ENCODE measurements at places on chromosomes 4 and X.

- DNase-seq: no peak
These were observed 68.8 kb upstream of the STX18 start for GRCh38 chr4:4610672-4611071.

DNA sequence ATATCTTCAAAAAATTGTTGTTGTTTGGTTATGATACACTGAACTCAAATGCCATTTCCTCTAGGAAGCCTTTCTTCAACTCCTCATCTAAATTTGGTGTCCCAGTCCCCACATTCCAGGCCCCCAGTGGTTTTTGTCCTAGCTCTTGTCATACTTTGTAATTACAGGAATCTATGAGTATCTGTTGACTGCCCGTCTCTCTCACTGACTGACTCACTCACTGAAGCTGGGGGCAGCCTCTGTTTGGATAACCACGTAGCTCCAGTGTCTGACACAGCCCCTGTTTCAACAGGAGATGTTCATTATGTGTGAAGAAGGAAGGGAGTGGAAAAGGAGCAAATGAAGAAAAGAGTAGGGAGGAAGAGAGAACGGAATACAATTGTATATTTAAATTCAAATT, 284.1 kb upstream of the TENM3 start:
- no peak for DNase-seq

- DNase-seq: no peak
These were observed 54.7 kb downstream of the SMARCAD1 start for GRCh38 chr4:94262163-94263016.

DNA sequence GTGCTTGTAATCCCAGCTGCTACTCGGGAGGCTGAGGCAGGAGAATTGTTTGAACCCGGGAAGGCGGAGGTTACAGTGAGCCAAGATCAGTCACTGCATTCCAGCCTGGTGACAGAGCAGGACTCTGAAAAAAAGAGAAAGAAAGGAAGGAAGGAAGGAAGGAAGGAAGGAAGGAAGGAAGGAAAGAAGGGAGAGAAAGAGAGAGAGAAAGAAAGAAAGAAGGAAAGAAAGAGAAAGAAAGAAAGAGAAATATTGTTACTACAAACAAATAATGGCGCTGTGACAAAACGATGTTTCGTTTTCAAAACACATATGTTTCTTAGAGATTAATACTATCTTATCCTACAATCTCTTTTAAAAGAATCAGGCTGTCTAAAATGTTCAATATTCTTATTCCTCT, 42.1 kb upstream of the CCDC160 start:
- DNase-seq: no peak

DNA sequence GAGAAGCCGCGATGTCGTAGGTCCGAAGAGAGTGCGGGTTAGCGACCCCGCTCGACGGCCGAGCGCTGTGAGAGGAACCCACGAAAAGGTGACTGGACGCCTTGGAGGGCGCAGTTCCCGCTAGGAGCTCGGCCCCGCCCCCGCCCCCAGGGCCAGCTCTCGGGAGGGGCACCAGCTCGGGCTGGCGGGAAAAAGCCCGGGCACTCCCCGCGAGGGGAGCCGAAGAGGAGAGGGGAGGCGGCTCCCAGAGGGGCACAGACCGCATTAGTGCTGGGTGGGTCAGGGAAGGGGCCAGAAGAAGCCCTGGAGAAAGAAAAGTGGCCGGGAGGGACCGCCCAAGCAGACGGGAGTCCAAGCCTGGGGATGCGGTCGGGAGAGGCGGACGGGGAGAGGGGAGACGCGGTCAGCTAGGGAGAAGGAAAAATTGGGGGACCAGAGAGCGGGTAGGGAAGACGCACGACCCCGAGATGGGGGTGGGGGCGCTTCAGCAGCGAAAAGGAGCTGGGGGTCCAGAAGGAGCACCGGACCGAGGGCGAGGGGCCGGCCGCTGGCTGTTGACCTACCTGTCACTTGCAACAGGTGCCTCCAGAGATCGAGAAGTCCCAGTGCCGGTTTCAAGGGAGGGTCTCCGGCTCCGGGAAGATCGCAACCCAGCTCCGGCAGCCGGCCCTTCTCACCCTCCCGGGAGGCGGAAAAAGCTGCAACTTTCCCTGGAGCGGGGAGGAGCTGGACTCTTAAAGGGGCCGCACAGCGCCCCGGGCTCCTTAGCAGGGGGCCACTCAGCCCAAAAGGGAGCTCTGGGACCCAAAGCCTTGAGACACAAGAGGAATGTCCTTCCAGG, at the start of gene SYTL4:
Gene SYTL4 (minus strand): TSS at position 681 of the 841 bp plus-strand sequence. CDS start 30,084 bp downstream, outside the sequence.
- peak; percentile 26 for DNase-seq

- DNase-seq: no peak
These were observed 13.9 kb downstream of the TCEANC start for GRCh38 chrX:13666836-13667235.

DNA sequence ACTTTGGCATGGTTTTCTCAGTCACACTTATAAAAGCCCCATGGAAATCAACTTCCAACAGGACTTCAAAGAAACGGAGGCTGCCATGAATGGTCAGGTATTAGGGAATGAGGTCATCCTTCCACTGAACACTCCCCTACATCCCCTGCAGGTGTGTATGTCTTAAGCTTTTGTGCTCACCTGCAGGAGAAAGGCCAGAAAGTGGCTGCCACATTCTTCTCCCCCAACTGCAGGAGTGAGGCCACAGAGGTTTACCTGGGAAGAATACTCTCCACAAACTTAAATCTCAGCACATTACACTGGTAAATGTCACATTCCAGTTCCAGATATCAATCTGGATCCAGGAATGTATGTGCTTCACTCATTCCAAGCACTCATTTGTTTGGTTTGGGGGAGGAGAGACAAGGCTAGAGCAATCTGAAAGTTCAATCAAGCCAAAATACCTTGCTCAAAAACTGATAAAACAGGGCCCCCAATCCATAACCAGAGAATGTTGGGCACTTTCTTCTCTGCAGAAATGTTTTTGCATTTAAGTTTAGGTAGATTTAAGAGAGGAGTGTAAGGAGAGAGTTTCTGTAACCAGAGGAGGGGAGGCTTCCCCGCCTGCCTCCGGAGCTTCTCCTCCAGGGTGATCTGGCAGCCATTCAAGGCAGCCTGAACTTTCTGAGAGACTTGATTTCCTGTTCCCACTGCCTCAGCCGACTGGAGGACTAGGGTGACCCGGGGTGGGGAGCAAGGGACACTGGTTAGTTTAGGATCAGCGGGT, 15.4 kb downstream of the FAM9C start:
- DNase-seq: no peak

GRCh38 chr4:71932941-71933340, 98.9 kb upstream of the NPFFR2 start:
- no peak for DNase-seq

DNA sequence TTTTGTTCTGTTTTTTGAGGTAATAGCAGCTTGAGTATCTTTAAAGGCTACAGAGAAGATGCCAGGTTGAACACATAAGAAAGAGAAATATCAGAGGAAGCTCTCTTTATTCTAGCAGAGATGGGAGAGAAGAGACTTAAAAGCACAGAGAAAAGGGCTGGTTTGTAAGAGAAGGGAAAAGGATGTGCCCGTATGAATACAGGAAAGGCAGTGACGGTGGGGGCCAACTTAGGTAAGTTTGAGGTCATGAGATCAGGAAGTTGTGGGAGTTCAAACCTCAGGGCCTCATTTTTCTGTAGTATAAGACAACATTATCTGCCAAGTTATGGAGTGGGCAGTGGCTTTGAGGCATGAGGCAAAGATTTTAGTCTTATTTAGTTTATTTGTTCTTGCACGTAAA, 121.3 kb upstream of the S100G start:
- no peak for DNase-seq

- DNase-seq: peak; percentile 7
These were observed 62.7 kb downstream of the GAB1 start for GRCh38 chr4:143399113-143399949.

DNA sequence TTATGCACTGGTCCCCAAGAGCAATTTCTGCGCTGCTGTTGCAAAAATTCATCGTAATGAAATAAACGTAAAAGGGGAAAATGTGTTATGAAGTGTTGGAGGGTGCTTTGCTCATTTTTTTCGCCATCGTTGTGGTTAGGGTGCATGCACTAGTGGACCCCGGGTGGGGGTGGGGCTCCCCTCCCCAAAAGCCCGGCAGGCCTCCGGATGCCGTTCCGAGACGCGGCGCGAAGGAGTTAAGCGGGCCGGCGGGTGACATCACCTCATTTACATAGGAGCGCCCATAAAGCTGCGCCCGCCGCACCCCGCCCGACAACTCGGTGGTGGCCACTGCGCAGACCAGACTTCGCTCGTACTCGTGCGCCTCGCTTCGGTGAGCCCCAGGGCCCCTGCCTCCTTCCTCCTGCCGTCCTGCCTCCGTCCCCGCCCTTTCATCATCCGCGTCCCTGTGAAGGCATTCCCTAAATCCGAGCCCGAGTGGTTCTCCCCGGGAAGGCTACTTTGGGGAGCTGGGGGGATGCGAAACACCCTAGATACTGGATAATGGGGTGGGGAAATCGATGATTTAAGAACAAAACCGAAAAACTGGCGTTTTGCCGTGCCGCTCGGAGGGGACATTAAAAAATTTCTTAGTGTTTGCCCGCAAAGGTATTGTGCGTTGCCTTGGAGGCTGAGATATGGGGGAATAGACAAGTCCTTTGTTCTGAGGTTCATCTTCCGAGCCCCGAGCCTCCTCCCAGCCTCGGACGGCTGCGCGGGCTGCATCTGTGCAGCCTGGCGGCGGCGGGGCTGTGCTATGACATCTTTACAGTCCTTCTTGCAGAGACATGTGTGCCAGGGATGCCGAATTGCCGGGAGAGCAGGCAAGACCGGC, at the start of gene TMSB4X:
Gene TMSB4X (plus strand): TSS at position 315 of the 874 bp plus-strand sequence.
- peak; percentile 95 for DNase-seq

GRCh38 chr4:123088501-123088900, 166.1 kb upstream of the NUDT6 start:
- DNase-seq: no peak

DNA sequence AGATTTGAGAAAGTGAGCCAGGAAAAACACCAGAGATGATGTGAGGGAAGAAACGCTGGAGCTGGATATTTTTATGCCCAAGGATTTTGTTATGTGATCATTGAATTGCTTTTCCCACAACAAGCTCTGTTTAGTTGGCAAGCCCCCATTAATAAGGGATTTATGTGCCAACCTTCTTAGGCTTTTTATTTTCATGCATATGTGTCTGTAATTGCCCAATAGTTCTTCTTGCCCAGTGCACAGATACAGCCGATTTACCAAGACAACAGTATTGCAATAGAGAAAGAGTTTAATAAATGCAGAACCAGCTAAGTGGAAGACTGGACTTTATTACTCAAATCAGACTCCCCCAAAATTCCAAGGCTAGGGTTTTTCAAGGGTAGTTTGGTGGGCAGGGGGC, 57.7 kb downstream of the TRIM2 start:
- no peak for DNase-seq

DNA sequence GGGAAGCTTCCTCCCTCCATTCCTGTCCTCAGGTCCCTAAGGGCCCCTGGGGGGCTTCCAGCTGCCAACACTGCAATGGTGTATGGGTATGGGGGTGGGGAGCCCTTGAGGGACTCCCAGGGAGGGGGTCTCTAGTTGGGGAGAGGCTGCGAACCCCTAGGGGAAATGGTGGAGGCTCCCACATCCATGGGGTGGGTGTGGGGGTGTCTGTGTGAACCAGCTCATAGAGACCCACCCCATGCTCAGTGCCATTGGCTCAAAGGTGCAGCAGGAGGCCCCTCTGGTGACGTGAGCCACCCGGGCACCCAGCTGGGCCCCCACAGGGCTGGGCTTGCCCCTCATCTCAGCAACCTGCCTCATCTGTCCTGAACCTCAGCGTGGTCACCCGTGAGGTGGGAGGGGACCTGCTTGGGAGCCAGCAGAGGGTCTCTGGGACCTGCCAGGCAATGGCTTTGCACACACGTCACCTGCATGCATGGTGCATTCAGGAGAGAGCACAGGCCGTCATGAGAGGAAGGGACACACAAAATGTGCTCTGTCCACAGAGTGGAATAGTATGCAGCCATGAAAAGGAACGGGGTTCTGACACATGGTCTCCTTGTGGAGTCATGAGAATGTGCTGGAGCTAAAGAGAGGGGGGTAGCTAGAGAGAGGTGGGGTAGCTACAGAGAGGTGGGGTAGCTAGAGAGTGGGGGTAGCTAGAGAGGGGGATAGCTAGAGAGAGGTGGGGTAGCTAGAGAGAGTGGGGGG, 22.7 kb upstream of the PLCXD1 start:
- no peak for DNase-seq

GRCh38 chr4:4880492-4880891, 21.0 kb downstream of the MSX1 start:
- DNase-seq: no peak

GRCh38 chr4:649751-650310, 24.2 kb downstream of the ATP5ME start:
- DNase-seq: no peak

- no peak for DNase-seq
These were observed 30.7 kb downstream of the HS3ST1 start for GRCh38 chr4:11397819-11398610.
